ENCODE measurements at places on chromosomes 2 and 18.

DNA sequence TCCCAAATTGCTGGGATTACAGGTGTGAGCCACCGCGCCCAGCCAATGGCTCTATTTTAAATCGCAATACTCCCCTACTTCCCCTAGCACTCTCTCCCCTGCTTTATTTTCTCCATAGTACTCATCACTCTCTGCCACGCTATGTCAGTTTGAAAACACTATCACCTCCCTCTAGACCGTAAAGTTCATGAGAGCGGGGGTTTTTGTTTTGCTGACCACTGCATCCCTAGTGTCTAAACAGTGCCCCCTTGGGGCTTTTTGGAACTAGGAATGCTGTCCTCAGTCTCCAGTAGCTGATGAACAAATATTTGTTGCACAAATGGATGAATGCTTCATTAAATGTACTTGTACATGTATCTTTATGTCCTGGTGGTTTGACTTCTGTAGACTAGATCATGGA lies 44.1 kb downstream of the ATOH8 start:
- DNase-seq, result no peak

DNA sequence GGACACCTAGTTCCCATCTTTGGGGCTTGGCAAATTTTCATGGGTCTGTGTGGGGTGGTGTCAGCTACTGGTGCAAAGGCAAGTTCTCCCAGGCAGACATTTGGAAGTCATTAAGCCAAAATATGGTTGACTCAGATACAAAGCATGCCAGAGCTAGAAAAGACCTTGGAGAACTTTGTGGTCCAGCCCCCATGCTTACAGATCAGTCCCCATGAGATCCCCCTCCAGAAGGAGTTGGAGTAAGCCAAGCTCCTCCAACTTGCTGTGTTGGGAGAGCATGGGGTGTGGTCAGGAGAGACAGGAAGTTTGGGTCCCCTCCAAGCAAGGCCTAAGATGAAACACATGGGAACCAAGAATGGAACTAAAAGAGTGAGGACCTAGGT lies 224.5 kb downstream of the CYP26B1 start:
- no peak for DNase-seq

- DNase-seq, result no peak
Measured at GRCh38 chr2:120768112-120769048, 32.7 kb downstream of the GLI2 start.

- DNase-seq, result no peak
Measured at GRCh38 chr2:241002275-241003046, 4.0 kb downstream of the SNED1 start.

GRCh38 chr2:167424221-167424620 lies 535.9 kb downstream of the XIRP2 start:
- no peak for DNase-seq

DNA sequence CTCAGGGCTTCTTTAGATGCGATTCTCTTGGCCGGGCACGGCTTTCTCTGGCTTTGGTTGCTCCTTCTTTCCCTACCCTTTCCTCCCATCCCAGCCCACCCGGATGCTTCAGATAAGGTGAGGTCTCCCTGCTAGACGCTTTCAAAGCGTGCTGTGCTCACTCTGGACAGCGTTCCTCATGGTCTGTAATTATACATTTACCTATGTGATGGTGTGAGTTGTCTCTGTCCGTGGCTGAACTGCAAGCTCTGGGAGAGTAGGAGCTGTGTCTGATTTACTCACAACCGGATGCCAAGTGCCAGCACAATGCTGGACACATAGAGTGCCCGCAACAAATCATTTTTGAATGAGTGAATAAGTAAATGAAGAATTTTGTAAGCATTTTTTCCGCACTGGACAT lies 26.8 kb upstream of the PNPT1 start:
- no peak for DNase-seq

- DNase-seq, result no peak
Measured at GRCh38 chr2:158618891-158619490, 162.2 kb downstream of the PKP4 start.

DNA sequence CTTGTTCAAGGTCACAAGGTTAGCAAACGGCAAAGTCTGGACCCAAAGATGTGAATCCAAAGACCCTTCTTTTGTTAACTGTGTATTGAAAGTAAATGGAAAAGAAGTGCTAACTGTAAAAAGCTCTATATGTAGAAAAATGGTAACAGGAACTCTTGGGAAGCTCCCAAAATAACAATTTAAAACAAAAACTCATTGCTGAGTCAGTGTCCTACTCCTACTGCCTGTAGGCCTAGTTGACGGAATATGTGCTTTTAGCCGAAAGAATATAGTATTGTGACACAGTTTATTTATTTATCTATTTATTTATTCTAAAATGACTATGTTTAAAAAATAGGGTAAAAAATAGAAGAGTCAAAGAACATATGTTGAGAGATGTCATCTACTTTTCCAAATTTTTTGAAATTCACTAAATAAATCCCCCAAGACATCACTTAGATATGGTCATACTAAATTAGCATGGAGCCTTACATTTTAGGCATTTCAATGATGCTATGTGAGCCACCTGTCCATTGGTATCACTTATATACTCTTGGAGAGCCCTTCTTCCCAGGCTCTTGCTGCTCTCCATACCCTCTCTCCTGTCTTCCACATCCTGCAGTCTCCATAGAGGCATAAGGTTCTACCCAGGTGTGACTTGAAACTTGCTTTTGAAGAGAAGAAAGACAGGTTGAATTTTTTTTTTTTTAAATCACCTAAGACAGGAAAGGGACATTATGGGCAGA lies 13.7 kb downstream of the COL5A2 start:
- no peak for DNase-seq

DNA sequence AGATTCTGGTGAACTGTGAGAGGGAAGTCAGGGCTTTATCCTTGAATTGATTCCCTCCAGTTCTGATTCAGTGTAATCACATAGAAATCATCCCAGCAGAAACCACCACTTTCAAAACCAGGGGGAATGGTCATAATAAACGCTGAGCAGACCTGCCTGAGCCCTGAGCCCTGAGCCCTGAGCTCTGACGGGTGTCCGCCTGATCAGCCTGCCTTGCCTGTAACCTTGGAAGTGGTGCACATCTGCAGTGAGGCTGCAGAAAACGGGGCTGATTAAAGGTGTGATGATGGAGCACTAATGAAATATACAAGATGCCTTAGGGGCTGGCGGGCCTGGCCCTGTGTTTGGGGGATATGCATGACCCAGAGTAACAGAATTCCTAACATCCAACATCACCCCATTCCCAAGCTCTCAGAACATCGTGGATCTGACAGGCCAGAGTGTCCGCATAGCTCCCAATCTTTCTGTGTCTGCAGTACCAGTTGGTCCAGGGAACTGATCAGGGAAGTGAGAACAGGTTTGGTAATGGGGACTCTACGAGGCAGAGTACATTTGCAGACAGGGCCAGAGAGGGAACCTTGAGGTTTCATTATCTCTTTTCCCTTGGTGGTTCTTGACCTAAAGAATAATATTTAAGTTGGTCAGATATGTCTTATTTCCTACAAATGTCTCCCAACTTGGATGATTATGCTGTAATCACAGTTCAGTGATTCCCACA lies 37.8 kb downstream of the KCTD18 start:
- DNase-seq, result no peak

GRCh38 chr2:142602418-142602989 lies 275.0 kb upstream of the KYNU start:
- DNase-seq, result no peak

DNA sequence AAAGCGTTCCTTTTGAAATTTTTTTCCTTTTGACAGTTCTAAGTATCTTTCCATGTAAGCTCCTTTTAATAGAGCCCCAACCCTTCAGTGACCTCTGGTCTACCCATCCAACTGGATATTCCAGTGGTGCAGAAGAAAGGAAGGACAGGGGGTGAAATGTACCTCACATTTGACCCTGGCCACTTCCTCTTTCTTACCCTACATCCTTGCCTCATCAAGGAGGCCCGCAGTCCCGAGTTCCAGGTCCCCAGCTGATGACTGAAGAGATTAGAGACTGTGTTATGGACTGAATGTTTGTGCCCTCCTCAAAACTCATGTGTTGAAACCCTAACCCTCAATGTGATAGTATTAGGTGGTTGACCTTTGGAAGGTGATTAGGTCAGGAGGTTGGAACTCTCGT lies 158.1 kb downstream of the RBM43 start:
- DNase-seq, result no peak

- no peak for DNase-seq
Measured at GRCh38 chr2:104850361-104851290, 3.3 kb upstream of the POU3F3 start.

DNA sequence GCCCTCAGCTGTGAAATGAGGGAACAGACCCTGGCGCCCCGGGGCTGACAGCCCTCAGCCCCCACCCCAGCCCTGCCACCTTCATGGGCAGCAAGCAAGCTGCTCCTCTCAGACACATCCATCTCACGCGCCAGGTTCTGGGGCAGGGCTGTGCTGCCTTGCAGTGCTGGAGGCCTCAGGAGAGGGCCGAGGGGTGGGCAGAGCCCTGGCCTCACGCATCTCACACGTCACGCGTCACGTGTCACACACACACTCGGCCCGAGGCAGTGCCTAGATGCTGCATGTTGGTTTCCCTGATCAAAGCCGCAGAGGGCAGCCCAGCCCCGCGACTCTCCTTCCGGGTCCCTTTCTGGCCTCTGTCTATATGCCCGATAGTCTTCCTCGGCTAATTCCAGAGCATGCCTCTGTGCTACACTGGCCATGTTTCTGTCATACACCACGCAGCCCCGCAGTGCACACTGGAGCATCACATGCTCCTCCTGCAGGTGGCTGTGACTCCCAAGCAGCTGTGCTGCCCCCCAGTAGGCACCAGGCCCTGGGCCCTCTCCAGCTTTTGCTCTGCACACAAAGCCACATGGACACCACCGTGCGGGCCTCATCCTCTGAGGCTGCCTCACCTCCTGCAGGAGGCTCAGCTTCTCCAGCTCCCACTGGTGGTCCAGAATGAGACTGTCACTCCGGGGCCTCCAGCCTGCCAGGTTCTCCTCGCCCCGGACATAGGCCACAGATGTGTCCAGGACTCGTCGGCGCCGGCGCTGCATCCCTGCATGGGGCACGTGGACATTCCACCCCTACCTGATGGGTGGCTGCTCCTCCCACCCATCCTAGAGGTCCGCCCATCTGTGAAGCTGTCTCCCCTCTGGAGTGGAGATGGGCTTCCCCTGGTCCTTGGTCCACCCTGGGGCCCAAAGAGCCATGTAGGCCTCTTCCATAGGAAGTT lies 31.4 kb downstream of the AQP12A start:
- DNase-seq, result no peak

- DNase-seq, result no peak
Measured at GRCh38 chr18:80086281-80086680, 22.8 kb upstream of the ADNP2 start.

DNA sequence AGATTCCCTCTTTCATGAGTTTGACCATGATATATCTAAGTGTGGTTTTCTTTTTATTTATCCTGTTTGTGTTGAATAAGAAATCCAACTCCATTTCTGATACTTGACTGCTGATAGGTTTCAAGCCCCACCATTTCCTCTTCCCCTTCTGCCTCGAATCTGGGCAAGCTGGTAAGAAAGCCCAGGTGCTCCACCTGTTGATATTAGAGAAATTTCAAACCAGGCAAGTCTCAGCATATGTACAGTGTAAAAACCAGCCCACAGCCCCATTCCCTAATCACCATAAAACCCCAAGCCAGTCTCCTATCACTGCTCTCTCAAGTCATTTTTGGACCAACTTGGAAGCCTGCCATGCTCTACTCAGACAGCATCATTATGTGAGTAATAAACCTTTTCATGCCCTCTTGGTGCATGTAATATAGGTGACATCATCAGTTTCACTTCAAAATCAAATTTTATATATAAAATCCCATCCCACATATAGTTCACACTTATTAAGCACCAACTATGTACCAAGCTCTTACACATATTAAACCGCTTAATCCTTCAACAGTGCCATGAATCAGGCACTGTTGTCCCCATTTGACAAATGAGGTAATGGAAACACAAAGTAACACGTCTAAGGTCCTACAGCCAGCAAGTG lies 46.6 kb downstream of the SMAD2 start:
- no peak for DNase-seq

DNA sequence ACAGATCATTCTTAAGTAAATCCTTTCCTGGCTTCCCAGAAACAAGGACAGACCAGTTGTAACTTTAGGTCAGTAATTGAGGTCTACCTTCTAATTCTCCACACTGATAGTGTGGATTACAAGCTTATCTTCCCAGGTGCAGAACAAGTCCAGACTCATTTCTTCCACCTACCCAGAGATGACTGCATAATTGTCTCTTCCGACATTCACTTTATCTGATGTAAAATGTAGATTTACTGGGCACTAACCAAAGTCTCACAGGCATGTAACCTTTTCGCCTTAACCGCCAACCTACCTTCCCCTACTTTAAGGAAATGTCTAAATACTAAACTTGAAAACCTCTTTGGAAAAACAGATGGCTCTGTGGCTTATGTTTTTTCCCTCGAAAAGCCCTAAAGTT lies 96.2 kb downstream of the NCK2 start:
- no peak for DNase-seq

GRCh38 chr2:170265321-170265720 lies 87.4 kb downstream of the MYO3B start:
- DNase-seq, result no peak

GRCh38 chr2:208489687-208490086 lies 83.1 kb downstream of the PTH2R start:
- no peak for DNase-seq

GRCh38 chr2:27989149-27989548 lies 98.6 kb downstream of the BABAM2 start:
- DNase-seq, result no peak

DNA sequence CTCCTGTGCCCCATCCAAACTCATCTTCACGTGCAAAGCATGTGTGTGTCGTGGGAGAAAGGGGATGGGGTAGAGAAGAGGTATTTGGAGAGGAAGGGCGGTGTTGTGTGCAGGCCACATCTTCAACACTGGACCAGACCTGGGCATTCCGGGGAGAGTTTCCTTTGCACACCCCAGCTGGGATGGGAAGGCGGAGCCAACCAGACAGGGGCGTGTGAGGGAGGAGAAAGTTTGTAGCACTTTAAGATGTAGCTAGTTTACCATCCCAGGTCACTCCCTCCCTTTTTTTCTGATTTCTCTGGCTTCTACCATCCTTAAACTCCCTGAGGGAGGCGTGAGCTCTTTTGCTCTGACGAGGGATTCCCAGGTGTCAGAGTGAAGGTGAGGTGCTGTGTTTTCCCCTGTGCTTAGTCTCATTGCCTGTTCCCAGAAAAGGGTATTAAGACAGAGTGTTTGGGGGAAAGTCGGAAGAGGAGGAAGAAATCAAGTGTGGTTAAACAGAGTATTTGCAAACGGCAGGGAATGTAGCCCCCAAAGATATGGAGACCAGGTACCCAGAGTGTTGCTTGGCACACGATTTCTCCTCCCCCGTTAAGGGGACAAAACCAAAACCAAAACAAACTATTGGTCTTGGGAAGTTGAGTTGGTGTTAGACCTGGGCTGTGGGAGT lies 1.6 kb downstream of the SETBP1 start:
- no peak for DNase-seq

- no peak for DNase-seq
Measured at GRCh38 chr2:132780651-132781050, 110.6 kb upstream of the LYPD1 start.

GRCh38 chr18:28132084-28132483 lies 44.8 kb downstream of the CDH2 start:
- no peak for DNase-seq

GRCh38 chr2:110105608-110106467 lies 9.8 kb downstream of the MALL start:
- no peak for DNase-seq

- no peak for DNase-seq
Measured at GRCh38 chr2:222108957-222109585, 189.7 kb downstream of the PAX3 start.
